ENCODE measurements at places on chromosomes 12 and 14.

DNA sequence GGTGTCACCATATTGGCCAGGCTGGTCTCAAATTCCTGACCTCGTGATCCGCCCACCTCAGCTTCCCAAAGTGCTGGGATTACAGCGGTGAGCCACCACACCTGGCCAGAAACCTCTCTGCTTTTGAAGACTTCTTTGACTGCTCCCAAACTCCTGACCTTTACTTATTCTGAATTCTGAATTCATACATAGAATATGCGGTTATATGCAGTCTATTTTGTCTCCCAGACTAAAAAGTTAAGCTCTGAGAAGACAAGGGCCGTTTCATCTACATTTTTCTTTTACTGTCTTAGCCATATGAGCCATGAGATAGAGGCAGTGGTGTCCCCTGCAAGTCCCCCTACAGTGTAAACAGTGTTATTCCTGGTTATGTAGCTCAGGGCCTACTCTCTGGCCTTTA is 179.3 kb downstream of the NTF3 start:
- no peak for DNase-seq

DNA sequence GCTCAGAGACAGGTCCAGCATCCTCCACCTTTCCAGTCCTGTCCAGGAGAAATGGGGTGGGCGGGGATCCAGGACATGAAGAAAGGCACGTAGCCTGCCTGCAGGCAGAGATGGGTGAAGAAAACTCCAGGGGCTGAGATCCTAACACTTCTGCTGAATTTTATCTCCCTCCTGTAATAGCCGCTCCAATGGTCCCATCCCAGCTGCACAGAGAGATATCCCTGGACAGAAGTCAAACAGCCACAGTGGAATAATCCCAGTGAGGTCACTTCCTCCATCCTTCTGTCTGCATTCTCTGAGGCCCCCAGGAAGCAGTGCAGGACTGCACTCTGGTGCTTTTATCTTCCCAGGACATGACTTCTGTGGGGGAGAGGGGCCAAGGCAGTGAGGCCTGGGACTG is 26.3 kb downstream of the KRT18 start:
- no peak for DNase-seq

- DNase-seq = no peak
Measured at GRCh38 chr12:27148373-27148772, 66.0 kb upstream of the C12orf71 start.

DNA sequence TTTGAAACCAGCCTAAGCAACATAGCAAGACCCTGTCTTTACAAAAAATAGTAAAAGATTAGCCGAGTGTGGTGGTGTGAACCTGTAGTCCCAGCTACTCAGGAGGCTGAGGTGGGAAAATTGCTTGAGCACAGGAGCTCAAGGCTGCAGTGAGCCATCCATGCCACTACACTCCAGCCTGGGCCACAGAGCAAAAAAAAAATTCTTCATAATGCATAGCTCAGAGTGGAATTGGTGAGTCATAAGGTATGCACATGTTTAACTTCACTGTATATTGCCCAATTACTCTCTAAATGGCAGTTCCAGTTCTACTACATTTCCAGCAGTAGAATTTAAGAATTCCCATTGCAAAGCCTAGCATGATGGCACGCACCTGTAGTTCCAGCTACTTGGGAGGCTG is 26.8 kb upstream of the CLIP1 start:
- no peak for DNase-seq

DNA sequence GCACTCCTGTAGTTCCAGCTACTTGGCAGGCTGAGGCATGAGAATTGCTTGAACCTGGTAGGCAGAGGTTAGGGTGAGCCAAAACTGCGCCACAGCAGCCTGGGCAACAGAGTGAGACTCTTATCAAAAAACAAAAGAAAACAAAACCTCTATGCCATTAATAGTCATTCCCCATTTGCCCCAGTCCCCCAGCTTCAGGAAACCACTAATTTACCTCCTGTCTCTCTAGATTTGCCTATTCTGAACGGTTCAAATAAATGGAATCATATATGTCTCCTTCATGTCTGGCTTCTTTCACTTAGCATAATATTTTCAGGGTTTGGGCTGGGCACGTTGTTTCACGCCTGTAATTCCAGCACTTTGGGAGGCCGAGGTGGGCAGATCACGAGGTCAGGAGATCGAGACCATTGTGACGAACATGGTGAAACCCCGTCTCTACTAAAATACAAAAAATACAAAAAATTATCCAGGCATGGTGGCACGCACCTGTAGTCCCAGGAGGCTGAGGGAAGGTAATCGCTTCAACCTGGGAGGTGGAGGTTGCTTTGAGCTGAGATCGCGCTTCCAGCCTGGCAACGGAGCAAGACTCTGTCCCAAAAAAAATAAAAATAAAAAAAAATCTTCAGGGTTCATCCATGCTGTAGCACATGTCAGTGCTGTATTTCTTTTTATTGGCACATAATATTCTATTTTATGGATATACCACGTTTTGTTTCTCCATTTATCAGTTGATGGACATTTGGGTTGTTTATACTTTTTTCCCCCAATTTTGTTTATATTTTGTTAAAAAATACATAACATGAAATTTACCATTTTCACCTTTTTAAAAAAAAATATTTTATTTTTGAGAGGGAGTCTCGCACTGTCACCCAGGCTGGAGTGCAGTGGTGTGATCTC is 31.9 kb downstream of the KNTC1 start:
- DNase-seq = no peak

- no peak for DNase-seq
Measured at GRCh38 chr14:61555056-61555838, 140.1 kb upstream of the HIF1A start.

GRCh38 chr12:49762468-49762847 is 21.1 kb downstream of the TMBIM6 start:
- no peak for DNase-seq

GRCh38 chr14:57834001-57834598 is 31.8 kb downstream of the SLC35F4 start:
- DNase-seq = no peak

DNA sequence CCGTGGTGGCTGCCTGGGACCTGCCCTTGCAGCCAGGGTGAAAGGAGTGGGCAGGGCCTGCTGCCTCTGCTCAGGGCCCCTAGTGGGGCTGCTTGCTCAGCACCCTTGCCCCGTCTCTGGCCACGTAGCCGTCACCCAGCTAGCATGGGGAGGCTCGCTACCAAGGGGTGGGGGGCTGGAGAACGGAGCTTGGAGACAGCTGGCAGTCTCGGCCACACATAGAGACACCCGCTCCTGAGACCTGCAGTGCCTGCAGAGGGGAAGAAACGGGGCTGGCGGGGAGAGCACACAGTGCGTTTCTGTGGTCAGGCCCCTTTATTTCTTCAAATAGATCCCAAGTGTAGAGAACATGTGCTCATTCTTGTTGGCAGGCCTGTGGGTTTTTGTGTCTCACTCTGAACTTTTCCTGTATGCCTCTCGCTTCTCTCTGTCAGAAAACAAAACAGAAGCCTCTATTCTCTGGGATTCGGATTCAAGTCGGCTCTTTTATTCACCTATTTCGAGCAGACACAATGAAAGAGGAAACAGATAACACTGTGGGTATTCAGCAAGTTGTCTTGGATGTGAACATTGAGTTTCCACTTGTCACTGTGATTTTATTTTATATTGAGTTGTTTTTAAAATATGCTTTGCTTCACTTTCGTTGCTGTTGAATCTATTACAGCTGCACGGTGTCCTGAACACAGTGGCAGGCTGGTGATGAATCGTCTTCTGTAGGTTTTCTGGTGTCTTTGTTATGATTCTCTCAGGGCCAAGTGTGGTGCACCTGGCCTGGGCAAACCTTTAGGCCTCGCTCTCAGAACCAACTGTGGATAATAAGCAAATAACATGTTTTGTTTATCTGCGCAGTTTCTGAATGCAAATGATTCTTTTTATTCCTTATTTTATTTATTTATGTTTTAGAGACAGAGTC is 26.5 kb downstream of the PACS2 start:
- DNase-seq = no peak

DNA sequence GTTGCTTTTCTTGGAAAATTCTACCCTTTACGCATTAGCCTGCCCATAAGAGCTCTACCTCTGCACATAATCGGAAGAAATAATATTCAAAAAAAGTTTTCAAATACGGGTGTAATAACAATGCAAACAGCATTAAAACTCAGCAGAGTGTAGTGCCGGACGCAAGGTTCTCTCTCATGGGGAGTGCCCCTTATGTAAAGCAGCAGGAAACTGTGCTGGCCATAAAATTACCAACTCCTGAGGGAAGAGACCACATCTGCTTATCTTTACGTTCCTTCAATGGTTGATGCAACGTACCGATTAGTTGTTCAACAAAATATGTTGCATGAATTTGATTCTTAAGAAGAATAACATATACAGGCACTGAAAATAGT is 118.7 kb upstream of the TMCC3 start:
- DNase-seq = no peak

DNA sequence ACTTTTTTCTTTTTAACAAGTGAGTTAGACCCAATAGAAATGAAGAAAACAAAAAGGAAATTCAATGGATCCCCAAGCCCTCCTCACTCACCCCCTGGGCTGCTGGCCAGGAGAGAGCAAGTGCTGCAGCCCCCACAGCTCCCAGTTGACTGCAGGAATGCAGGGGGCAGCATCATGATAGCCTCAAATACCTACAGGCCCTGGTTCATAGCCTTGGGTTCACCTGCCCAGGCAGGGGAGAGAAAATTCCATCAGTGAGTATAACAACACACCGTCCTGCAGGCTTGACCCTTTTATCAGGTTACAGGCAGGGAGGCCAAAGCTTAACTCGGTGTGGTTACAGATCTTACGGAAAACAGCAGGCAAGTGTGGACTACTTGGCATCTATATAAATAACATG is 76.3 kb downstream of the PHLDA1 start:
- no peak for DNase-seq
